ENCODE measurements at places on chromosomes 12 and 14.
A peak's percentile ranks its signal among the peaks of the same experiment; 100 is the strongest.

DNA sequence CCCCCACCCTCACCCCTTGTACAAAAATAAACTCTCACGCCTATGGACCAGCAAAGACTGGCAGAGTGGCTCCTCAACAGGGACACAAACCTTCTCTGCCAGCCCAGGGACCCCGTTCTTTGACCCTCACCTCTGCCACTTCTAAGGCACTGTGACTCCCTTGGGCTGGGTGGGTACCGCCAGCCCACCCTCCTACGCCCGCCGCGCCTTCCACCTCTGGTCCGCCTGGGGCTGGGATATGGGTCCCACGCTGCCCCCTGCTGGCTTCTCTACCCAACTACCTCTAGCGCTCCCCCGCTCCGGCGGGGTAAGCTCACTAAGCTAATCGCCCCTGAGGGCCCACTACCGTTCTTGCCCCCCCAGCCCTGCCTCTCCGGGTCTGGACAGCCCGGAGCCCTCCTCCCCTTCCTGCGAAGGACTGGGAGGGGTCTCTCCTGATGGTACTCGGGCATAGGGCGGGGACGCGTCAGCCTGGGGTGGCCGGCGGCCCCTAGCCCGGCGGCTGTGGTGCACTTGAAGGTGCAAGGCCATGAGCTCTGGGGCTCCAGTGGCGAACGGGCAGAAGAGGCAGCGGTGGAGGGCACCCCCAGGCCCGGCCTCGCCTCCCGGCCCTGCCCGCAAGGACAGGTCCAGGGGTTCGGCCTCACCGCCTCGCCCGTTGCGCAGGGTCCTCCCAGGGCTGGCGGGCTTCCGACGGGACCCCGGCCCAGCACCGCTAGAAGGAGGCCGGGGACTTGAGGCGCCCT is 8.1 kb downstream of the ZNF219 start:
- peak; percentile 38 for DNase-seq

GRCh38 chr14:99789581-99789980 is 3.6 kb upstream of the EML1 start:
- no peak for DNase-seq

DNA sequence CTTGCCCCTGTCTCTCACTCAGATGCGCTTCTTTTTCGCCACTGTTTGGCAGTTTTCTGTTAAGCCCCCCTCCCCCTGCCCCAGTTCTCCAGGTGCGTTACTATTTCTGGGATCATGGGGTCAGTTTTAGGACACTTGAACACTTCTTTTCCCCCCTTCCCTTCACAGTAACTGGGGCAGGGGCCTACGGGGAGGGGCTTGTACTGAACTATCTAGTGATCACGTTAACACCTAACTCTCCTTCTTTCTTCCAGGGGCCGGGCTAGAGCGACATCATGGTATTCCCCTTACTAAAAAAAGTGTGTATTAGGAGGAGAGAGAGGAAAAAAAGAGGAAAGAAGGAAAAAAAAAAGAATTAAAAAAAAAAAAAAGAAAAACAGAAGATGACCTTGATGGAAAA is 3.7 kb downstream of the PABPN1 start:
- DNase-seq = no peak

DNA sequence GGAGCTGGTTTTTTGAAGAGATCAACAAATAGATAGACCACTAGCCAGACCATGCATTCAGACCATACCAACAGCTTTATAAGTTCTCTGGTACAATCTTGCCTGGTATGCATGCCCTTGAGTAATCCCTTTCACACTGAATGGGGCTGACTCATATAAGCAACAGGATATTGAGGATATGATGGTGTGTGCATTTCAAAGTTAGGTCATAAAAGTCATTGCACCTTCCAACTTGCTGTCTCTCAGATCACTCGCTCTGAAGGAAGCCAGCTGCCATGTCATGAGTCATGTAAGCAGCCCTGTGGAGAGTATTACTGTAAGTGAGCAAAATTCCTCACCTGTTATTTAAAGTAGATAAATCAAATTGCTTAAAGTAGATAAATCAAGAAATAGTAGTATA is 45.0 kb upstream of the OR6J1 start:
- no peak for DNase-seq

DNA sequence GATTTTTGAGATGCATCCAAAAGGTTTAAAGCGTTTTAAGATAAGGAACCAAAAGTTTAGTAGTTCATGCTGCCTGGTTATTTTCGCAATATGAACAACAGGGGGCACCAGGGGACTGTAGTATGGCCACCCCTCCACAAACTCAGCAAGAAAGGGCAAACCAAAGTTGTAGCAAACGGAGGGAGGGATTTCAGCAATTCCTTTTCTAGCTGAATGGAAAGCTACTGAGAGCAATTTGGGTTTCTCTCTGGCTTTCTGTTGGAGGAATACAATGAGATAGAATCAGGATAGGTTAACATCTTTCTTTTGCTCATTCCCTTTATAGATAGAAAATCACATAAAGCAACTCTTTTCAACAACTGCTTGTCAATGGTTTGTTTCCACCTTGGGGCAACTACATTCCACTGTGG is 62.5 kb downstream of the DRAM1 start:
- peak; percentile 64 for DNase-seq

- DNase-seq = no peak
These were observed 76.3 kb upstream of the NOS1 start for GRCh38 chr12:117437516-117438255.

DNA sequence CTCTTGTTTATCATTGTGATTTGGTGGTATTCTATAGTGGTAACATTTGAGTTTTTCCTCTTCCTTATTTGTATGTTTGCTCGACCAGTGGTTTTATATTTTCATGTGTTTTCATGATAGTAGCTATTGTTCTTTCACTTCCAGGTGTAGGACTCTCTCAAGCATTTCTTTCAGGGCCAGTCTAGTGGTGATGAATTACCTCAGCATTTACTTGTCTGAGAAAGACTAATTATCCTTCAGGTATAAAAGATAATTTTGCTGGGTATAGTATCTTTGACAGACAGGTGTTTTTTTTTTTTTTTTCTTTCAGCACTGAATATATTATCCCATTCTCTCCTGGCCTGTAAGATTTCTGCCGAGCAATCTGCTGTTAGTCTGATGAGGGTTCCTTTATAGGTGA is 35.0 kb upstream of the CCND2 start:
- no peak for DNase-seq

GRCh38 chr12:29208936-29209701 is 60.0 kb downstream of the FAR2 start:
- no peak for DNase-seq

DNA sequence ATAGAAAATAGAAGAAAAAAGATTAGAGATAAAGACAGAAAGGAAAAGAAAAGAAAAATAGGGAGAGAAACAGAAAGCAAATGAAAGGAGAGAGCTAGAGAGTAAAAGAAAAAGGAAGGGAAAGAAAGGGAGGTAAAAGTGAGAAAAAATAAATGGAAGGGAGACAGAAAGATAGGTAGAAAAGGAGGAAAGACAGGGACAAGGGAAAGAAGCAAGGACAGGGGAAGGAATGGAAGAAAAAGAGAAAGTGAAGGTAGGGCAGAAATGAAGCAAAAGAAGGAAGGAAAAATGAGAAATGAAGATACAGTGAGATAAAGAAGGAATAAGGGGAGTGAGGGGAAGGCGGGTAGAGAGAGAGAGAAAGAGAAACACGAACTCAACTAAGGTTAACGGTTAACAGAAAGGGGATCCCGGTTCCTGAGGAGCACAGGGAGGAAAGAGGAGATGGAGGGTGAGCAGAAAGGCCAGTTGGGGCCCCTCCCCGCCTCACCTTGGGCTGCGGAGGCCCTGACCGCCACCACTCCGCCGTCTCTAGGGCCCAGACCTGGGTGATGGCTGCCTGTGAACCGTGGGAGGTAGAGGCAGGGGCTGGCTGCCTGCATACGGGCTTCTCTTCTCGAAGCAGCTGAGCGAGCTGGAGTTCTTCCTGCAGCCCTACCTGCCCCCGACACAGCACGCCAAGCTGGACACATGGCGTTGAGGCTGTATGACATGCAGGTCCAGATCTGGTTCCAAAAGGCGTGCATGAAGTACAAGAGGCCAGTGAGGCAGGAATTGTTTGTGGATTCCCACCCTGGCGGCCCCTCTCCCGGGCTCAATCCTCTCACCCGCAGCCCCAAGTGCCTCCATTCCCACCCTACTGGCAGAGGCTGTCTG is 59.5 kb downstream of the SMUG1 start:
- no peak for DNase-seq

- no peak for DNase-seq
These were observed 57.9 kb downstream of the FUT8 start for GRCh38 chr14:65470404-65470880.

- no peak for DNase-seq
These were observed 126.9 kb downstream of the PAPOLA start for GRCh38 chr14:96629082-96629481.

DNA sequence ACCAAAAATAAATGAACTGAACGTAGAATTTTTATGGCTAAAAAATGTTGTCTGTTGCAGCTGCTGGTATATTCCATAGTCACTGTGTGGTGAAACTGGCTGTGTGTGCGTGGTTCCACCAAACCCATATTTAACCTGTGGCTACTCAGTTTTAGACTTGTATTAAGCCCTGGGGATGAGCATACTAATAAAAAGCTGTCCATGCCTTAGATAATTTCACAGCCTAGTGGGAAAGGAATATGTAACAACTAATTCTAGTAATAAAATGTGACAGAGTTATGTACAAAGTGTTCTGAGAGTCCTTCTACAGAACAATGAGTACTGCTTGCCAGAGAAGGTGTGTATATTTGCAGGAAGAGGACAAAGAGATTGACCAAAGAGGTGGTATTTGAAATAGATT is 125.5 kb downstream of the TMTC3 start:
- DNase-seq = no peak

DNA sequence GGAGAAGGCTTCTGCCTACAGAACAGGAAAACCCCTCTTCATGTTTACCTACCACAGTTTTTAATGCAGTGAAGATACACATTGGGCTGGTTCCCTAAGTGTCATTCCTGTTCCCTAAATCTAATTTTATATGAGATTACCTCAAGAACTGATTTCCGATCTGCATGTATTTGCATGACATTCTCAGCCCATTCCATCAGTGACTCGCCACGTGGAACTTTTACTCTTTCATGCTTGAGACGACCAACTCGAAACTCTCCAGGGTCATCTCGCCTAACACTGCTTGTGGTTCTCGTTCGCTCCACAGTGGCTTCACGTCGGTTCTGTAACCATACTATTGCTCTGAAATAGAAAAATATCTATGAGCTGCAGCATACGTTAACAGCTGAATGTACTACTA is 83.1 kb upstream of the STRN3 start:
- no peak for DNase-seq

DNA sequence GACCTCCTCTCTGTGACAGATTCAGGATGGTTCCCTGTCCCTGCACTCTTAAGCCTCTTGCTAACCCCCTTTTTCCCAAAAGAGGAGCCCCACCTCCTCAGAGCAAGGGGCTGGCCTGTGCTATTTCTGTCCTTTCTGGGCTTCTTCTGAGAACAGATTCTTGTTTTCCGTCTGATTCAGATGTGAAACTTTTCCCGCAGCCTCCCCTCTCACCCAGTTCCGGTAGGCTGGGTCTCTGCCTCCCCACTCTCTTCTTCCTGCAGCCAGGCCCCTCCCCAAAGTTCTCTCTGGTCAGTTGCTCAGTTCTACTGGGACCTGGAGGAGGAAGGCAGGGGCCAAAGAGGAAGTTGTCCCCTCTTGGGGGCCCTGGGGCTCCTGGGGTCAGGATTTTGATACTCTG is 11.8 kb downstream of the PDE1B start:
- no peak for DNase-seq

DNA sequence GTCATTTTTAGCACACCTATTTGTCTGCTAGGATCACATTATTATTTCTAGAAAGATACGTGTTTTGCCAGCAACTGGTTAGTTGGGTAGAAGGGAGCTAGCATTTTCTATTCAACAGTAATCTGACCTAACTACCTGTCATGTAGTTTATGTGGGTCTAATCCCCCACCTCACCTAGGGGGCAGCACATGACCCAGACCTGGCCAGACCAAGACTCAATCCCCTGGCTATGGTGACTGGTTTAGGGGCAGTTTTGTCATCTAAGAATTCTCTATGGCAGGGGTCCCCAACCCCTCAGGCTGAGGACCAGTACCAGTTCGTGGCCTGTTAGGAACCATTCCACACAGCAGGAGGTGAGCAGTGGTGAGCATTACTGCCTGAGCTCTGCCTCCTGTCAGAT is 29.5 kb upstream of the EVL start:
- DNase-seq = peak; percentile 14

DNA sequence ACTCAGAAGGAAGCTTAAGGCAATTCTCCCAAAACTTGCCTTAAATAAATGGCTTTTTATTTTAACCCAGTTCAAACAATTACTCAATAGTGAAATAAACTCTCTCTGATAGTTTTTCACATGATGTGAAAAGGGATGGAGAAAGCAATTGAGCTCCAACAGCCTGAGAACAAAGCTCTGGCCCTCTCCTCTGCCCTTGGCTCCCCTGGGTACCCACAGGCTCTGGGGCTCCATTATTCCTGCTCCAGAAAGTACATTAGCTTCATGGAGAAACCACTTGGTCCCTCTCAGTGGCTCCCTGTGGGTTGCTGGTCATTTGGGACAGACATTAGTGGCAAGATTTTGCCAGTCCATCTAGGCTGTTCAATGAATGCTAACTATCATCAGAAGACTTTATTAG is 242.8 kb downstream of the ATP23 start:
- DNase-seq = no peak

DNA sequence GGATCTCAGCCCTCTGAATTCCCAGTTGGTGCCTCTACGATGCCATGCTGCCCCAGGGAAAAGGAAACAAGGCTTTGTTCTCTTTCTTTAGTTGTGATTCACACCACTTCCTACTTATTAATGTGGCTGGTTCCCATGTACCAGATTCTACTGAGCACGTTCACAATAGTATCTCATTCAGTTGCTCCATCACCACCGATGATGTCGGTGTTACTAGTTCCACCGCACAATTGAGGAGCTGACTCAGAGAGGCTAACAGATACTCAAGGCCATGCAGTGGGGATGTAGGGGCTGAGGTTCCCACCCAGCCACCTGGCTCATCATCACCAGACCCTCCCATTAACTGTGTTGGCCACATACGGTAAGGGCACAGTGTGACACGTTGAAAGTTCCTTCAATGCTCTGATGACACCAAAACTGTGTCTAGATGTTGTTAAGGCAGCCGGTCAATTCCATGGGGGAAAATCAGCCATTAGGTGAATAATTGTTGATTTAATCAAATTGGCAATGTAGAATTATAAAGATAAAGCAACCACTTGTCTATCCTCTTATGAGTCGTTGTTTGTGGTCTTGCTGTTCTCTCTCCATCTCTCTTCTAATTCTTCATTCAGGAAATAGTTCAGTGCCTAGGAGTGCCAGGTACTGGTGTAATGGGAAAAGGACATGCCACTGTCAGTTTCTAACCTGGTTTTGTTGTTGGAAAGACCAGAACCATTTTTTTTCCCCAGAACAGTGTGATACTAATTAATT is 244.2 kb upstream of the CRY1 start:
- DNase-seq = no peak

- no peak for DNase-seq
These were observed 28.7 kb upstream of the MDM2 start for GRCh38 chr12:68779280-68779679.

- DNase-seq = no peak
These were observed 23.0 kb downstream of the EVL start for GRCh38 chr14:100088226-100088625.

DNA sequence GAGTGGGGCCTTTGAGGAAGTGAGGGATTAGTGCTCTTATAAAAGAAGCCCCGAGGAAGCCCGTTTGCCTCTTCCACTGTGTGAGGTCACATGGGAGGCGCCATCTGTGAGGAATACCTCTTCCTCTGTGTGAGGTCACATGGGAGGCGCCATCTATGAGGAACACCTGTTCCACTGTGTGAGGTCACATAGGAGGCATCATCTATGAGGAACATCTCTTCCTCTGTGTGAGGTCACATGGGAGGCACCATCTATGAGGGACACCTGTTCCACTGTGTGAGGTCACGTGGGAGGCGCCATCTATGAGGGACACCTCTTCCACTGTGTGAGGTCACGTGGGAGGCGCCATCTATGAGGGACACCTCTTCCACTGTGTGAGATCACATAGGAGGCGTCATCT is 69.7 kb downstream of the SLC24A4 start:
- no peak for DNase-seq
